ENCODE measurements at places on chromosomes 6 and 20.

- no peak for DNase-seq
These were observed 29.6 kb downstream of the CRYBG1 start for GRCh38 chr6:106390088-106390487.

- DNase-seq, result no peak
These were observed 62.3 kb downstream of the SNX9 start for GRCh38 chr6:157885211-157885788.

DNA sequence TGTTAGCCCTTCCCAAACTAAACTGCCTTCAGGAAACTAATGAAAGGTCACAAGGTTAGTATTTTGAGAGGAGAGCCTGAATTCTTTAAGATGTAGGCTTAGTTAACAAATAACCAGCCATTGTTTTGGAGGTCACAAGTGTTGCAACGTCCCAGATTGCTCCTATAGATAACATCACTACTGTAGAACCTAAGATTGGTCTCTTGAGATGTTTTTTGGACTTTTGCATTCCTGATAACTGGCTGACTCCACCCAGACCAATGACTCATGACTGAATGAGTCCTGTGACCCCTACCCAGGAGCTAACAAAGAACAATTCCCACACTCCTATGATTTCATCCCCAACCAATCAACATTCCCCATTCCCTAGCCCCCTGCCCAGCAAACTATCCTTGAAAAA, 178.8 kb downstream of the SCP2D1 start:
- no peak for DNase-seq

GRCh38 chr6:52328303-52328662, 33.7 kb upstream of the PAQR8 start:
- no peak for DNase-seq

- no peak for DNase-seq
These were observed 111.1 kb upstream of the KCNK16 start for GRCh38 chr6:39433630-39434029.

GRCh38 chr20:12371990-12372389, 454.3 kb downstream of the BTBD3 start:
- DNase-seq, result no peak

- no peak for DNase-seq
These were observed 263.8 kb downstream of the ALDH8A1 start for GRCh38 chr6:134686071-134686470.

DNA sequence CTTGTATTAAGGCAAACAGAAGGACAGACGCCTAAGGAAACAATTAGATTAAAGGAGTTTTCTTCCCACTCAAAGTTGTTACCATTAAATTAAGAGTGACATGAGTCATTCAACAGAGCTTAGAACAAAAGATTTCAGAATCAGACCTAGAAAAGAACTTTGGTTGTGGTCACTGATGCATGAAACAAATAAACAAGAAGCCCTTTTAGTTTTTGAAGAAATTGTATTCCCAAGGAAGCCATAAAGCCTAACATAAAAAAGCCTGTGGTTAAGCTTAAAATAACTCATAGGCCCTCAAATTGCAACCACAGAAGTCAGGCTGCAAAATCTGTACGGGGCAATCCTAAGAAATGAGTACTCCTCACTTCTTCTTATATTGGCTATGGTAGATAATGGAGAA, 17.9 kb upstream of the TRIM26 start:
- no peak for DNase-seq

- no peak for DNase-seq
These were observed 44.8 kb downstream of the TXNDC5 start for GRCh38 chr6:7865781-7866180.

DNA sequence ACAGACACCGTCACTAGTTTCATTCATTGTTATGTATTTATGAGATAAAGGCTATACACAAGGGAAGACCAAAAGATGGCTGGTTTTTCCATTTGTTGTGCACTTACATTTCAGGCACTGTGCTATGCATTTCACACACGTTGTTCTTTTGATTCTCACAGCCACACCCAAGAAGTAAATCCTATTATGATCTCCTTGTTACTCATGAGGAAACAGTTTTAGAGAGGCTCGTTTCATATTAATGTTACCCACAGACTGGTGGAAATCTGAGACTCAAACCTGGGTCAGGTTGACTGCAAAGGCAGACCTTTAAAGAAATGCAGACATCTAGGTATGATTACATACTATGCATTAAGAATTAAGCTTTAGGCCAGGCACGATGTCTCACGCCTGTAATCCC, 34.9 kb downstream of the SHLD1 start:
- DNase-seq, result no peak

DNA sequence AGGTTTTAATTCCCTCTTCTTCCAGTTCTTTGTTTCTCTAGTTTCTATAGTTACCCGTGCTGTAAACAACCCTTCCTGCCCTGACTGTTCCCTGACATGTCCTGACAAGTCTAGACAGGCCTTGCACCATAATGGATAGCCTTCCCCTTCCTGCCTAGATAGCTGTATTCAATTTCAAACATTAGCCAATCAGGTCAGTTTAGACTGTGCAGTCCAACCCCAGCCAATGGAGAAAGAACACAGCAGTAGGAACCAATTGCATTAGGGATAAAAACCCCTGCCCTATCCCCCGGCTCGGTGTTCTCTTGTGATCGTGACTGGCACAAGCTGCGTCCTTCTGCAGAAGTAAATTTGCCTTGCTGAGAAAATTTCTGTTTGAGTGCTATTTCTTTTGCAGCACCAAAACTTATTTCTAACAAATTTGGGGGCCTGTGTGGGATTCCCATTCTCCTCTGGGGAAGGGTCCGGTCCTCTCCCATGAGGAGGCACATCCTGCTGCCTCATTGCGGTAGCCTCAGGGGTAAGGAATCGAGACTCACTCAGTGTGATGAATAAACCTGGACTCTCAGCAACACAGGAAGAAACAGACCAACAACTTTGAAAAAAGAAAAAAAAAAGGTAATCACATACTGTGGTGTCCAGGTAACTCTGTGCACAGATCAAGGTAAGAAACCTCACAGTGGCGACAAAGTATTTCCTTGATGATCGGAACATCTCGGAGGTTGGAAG, 248.7 kb upstream of the ECI2 start:
- DNase-seq, result no peak

DNA sequence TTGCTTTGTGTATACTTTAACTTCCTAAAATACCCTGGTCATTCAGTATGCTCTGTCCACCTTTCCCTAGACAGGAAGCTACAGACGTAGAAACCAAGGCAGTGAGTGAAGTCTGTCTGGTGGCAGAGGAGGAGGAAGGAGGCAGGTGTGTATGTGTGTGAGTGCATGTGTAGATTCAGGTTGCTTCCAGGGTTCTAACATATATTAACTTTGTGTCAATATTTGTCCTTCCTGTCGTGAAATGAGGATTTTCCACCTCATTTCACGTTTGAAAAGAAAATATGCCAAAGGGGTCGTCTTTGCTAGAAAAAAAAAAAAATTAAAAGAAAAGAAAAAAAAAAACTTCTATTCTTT, 411.5 kb downstream of the PKHD1 start:
- DNase-seq, result no peak

DNA sequence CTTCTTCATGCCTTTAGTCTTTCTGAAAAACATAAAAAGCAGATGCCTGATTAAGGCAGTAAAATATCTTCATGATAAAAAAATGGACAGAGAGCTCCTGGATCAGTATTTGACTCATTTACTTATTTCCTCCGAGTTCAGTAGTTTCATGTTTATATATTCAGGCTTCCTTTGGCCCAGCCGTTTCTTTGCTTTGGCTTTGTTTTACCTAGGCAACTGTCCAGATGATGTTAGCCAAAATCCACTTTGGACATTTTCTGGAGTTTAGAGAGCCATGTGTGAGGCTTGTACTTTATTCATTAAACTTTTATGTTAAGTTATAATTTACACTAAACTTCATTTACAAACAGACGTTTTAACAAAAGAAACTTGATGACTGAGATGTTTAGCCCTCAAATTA, 307.1 kb upstream of the RSPO3 start:
- no peak for DNase-seq
